ENCODE measurements at places on chromosomes 11 and 22.

- DNase-seq, result no peak
Observed at GRCh38 chr22:47144076-47144765, 381.8 kb downstream of the TBC1D22A start.

- DNase-seq, result peak; percentile 40
Observed at GRCh38 chr11:1531449-1532013, 40.5 kb downstream of the DUSP8 start.

GRCh38 chr11:130206141-130206540 lies 46.6 kb downstream of the ST14 start:
- DNase-seq, result no peak

DNA sequence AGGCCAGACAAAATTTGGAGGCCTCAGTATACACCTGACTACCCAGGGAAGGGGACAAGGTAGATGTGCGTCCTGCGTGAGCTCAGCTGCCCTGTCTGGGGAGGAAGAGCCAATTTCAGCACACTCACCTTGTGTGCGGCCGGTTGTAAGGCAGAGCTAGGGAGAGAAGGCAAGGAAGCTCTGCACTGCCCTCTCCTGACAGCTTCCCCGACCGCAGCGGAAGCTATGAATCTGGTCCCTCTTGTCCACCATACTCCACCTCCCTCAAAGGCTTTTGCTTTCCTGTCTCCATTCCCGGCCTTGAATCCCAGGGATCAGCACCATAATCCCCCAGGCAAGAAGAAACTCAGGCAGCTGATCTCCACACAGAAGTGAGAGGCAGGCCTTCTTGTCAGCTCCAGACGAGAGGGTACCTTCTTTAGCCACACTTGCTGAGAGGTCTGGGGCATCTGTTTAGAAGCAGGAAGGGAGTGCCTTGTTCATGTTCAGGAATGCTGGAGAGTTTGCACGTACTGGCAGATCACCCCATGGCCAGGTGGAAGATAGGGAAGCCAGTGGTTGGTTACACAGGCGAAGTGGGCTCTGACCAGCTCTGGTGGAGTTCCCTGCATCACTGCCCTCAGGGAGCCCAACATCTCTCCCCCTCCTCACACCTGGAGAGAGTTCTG lies 62.5 kb downstream of the FEZ1 start:
- peak; percentile 55 for DNase-seq

DNA sequence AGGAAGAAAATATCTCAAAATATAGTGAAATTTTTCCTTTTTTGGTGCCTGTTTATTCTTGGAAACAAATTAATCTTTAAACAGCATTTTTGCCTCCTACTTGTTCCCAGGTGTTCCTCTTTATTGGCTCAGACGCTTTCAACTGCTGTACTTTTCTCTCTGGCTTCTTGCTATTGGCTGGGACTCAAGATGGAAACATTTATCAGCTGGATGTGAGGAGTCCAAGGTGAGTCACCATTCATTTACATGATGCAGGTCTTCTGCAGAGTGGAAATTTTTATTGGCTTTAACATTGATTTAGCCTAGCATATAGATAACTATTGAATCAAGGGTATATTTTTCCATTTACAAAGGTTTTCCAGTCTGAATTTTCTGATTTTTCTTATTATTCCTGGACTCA lies 34.4 kb upstream of the DNAJB13 start:
- peak; percentile 65 for DNase-seq

- no peak for DNase-seq
Observed at GRCh38 chr11:86636275-86636674, 36.1 kb downstream of the ME3 start.

DNA sequence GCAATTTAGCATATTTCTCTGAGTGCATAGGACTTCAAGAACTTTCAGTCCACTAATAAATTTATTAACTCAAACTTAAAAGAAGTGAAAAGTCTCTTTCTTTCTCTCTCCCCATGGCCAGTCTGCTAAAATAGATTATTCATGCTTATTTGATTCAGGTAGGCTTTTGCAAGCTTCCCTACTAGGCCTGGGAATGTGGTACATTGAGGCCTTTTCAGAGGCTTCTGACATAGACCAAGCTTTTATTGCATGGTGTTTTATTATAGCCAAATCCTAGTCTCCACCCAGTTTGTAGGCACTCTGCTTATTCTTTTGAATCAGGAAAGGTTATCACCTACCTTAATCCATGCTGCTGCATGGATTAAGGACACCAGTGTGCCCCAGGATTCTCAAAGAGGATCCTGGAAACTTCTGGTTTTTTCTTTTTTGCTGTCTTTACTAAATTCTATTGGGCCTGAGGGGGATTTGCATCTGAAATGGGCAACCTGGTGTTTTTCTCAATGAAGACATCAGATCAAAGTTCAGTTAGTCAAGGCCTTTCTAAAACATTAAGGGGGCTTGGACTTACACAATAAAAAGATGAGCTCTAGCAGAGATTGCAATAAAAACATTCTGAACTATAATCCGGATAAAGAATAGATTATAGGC lies 92.2 kb downstream of the ELP4 start:
- DNase-seq, result no peak

GRCh38 chr11:123674297-123674696 lies 19.9 kb upstream of the SCN3B start:
- no peak for DNase-seq

DNA sequence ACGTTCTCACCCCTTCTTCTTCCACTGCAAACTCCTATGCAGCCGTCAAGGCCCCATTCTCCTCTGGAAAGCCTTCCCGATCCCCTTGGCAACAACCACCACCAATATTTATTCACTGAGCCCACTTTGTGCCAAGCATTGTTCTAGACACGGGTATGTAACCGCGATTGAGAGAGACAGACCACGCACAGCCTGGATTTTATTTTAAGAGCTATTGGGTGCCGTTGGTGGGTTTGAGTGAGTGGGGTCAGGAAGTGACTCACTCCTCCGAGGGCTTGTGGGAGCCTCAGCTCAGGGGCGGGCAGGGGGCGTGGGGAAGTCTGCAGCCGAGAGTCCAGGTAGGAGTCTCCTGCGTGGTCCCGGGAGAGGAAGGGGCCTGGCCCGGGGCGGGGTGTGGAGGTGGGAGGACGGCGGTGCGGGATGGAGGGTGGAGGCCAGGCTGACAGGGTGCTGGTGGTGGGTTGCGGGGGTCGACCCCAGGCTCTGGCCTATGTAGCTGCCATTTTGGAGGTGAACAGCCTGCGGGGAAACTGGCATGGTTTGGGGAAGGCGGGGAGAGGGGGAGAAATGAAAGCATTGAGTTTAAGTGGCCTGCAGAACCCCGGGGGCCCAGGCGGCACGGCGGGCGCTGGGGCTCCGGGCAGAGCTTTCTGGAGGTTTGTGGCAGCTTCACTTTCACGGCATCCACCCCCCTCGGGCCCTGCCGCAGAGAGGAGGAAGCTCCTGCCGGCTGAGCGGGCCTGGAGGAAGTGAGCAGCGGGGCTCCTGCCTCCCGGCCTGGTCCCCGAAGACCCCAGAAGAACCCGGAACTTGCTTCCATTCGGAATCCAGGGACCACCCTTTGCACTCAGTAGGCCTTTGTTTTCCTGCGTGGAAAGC lies 547 bp downstream of the PARVG start:
- DNase-seq, result no peak

DNA sequence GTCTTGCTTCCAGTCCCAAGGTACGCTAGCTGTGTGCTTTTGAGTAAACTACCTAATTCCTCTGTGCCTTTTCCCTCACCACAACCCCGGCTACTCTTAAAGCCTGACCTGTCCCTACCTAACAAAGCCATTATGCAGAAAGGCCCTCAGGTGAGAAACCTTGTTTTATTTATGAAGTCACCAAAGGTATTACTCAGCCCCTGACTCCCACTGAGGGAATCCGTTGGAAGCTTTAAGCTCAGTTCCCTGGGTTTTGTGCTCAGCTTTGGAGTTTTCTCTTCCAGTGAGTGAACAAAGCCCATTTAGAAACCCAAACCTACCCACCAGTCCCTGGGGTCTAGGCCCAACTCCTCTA lies 90.9 kb downstream of the APIP start:
- DNase-seq, result no peak

- no peak for DNase-seq
Observed at GRCh38 chr11:68372114-68372513, 59.7 kb downstream of the LRP5 start.

DNA sequence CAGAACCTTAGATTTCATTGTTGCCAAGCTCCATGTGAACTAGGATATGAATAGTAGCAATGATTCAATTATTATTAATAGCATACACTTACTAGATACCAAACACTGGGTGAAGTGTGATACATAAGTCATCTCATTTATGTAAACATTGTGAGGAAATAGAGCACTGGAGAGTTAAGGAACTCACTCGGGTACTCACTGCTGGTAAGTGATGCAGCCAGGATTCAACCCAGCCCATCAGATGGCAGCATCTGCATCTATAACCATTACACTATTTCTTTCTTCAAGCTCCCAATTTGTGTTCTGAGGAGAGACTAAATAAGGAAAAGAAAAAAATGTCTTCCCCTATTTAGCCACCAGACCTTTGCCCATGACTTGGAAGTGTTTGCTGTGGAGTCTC lies 10.2 kb upstream of the ALG8 start:
- peak; percentile 91 for DNase-seq

GRCh38 chr11:134048028-134048427 lies 20.8 kb upstream of the JAM3 start:
- DNase-seq, result no peak

- DNase-seq, result no peak
Observed at GRCh38 chr11:12784987-12785386, 110.8 kb downstream of the TEAD1 start.

GRCh38 chr11:39249566-39250365 lies 2209.7 kb downstream of the LRRC4C start:
- DNase-seq, result no peak

DNA sequence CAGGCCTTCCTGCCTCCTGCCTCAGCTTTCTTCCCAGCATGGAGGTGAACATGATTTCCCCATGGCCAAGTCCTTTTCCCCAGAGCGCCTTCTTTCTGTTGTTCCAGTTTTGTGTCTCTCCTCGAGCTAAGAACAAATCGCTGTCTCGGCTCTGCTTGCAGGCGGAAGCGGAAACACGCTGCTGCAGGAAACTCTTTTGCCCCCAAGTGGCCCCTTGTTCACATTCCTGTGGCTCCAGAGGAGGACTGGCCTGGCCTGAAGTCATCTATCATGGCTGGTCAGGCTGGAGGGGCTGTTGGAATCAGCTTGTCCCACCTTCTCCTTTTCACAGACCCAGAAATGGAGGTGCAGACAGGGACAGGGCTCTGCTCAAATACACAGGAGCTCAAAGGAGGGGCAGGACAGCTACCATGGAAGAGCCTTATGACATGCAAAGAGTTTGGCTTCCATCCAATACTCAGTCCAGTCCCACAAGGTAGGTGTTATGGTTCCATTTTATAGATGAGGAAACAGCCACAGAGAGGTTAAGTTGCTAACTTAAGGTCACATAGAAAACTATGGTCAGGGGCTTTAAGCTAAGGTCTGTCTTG lies 182.2 kb upstream of the SYT13 start:
- peak; percentile 45 for DNase-seq

DNA sequence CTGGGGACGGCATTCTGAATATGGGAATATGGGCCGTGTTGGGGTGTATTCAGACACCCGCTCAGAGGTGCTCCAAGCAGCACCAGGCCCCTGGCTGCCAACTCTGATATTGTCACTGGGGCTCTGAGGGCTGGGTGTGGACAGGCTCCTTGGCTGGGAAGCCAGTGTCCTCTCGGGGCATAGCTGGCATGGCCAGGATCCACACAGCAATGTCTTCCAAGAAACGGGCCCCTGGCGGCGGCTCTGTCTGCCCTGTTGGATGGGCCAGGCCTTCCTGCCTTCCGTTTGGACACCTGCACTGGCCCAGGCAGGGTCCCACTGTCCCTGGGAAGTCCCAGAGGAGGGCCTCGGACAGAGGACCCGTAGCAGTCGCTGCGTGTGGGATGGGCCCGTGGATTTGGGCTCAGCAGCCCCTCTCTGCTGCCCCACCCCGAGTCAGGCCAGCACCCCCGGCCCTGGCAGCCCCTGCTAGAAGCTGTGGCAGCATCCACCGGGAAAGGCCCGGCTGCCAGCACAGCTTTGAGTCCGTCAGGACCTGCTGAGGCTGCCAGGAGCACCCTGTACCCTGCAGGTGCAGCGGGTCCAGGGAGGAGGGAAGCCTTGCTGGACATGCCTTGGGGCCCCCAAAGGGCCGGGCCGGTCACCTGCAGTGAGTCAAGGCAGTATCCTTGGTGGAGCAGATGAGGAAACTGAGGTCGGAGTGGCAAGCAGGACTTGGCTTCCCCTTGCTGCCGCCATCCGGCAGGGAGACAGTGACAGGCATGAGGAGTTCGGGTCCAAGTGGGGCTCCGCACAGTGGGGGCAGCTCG lies 4.1 kb downstream of the PANX2 start:
- no peak for DNase-seq

GRCh38 chr22:22894740-22895731 lies 7.4 kb downstream of the IGLL5 start:
- no peak for DNase-seq

DNA sequence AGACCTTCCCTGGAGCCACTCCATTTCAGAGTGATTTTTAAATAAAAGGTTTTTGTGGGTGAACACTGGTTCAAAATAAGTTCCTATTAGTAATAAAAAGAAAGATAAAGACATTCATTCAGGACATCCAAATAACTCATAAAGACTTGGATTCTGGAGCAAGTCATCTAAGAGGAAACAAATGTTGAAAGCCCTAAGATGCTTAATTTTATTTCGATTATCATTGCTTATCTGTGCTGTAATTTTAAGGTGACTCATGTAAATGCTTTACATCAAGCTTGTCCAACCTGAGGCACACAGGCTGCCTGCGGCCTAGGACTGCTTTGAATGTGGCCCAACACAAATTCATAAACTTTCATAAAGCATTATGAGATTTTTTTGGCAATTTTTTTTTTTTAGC lies 34.2 kb upstream of the DBX1 start:
- DNase-seq, result no peak

DNA sequence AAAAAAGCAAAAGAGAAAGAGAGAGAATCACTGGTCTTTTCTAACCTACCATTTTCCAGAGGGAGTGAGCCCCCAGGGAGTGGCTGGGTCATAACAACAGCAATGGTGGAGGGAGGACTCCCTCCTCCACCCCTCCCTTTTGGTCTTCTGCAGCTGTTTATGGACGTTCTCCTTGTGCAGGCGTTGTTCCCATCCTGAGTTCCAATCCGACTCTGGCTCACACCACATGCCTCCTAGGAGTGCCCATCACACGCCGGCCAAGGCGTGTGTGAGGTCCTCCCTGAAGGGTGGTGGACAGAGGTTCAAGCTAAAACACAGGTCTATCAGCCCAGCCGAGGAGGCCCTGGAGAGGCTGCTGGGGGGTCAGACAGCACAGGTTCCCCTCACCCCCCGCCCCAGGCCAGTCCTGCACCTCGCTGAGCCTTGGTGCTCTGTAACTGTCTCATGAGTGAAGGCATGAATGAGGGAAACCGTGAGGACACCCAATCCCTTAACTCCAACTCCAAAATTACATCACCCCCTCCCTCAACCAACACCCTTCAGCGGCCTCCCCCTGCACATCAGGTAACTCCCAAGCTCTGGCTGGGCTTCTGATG lies 29.4 kb downstream of the IFT27 start:
- no peak for DNase-seq

GRCh38 chr11:1205121-1205986 lies 17.5 kb upstream of the MUC5B start:
- no peak for DNase-seq

GRCh38 chr11:29780756-29781155 lies 236.1 kb downstream of the KCNA4 start:
- DNase-seq, result no peak

GRCh38 chr11:65653229-65654225 lies 9.2 kb downstream of the RELA start:
- DNase-seq, result peak; percentile 23

- no peak for DNase-seq
Observed at GRCh38 chr11:68735125-68735524, 16.2 kb downstream of the TESMIN start.

Measured in fibroblast of lung (primary cell).